ENCODE measurements at places on chromosomes 5 and 9.

- DNase-seq: no peak
These were observed 23.1 kb downstream of the FSTL4 start for GRCh38 chr5:133589286-133589685.

DNA sequence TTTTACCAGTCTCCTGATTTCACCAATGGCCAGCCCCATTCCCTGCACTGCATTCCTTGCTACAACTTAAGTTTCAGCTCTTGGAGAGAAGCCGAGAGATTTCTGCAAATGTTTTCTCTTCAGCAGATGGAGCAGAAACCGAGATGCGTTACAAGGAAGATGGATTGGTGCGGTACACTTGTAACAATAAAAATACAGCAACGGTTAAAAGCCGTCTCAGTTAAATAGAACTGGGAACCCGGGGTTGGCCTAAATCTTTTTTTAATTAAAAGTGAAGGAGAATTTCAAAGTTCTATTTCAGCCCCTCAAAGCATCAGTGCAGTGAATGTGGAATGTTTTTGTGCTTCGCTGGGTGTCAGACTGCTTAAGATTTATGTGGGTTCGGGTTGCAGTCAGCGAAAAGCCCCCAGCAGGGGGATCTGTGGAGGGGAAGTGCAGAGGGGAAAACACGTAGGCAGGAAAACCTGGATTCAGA lies 19.8 kb downstream of the BRINP1 start:
- DNase-seq: no peak

GRCh38 chr5:31153521-31153920 lies 40.0 kb upstream of the CDH6 start:
- DNase-seq: no peak

- no peak for DNase-seq
These were observed 765.1 kb upstream of the CTNND2 start for GRCh38 chr5:12669326-12669725.

GRCh38 chr5:173726846-173727557 lies 110.6 kb upstream of the BOD1 start:
- no peak for DNase-seq

DNA sequence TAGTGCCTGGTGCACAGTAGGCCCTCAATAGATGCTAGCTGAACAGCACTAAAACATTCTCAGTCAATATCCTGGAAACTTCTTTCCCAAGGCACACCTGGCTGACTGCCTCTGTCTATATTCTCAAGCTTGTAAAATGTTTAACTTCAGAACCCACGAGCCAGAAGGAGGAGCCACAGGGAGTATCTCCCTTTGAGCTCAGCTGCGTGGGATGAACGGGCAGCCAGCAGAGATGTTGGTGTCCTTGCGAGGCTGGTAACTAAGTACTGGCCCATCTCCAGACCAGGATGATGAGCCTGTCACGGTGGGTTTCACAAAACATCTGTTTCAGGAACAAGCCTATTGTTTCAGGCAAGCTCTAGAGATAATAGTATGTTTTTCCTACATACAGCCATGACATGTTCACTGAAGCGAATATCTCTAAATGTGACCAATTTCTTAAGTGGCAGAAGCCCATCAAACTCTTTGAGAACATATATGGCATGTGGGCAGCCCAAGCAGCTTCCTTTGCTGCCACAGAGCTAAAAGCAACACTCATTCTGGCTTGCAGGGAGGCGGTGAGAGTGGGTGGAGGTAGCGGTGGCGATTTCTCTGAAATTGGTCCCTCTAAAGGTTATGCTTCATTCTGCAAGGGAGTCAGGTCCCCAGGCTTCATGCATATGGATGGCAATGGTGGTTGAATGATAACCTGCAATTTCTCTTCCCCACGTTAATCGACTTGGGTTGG lies 206.2 kb downstream of the TTLL11 start:
- DNase-seq: no peak

DNA sequence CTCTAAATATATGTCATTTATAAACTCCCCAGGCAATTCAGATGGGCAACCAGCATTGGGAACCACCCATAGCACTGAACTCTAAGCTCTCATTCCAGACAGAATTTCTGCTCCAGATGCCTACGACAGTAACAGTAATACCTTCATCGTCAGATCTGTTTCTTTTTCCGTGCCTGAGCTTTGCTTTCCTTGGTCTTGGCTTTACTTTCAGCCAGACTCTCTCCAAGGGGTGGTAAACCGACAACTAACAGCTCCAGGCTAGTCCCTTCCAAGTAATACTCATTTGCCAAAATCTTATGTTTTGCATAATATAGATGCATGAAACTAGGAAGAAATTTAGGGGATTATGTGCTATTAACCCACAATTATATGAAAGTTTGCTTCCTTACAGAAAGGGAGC lies 102.3 kb downstream of the PJA2 start:
- DNase-seq: no peak

DNA sequence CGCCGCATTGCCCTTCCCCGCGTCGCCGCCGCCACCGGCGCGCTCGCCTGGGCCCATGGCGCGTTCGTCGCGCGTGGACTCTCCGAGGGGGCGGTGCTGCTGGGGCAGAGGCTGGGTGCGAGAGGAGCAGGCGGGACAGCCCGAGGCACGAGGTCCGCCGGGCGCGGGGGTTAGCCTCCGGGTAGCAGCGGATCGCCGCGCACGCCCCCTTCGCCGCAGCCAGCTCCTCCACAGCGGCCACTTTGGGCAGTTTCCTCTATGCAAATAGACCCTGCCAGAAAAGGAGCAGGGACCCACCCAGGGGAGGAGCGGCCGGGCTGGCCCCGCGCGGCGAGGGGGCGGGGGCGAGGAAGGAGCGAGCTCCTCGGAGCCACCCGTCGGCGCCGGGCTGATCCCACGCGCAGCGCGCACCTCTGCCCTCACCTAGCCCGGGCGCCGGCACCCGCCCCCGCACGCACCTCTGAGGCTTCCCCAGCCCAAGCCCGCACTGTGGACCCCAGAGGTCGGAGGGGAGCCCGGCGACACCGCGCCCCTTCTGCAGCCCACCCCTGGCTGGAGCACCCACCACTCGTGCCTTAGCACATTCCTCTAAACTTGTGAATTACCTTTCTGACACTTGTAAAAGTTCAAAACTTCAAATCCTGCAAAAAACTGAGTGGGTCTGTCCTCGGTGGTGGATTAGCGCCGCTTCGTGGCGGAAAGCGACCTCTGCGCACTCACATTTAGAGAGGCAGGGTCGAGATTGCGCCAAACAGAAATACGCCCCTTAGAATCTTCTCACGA lies at the start of gene COL23A1:
Gene COL23A1, minus strand, starts transcription at position 253 of the 783 bp plus-strand sequence.
- peak; percentile 31 for DNase-seq

DNA sequence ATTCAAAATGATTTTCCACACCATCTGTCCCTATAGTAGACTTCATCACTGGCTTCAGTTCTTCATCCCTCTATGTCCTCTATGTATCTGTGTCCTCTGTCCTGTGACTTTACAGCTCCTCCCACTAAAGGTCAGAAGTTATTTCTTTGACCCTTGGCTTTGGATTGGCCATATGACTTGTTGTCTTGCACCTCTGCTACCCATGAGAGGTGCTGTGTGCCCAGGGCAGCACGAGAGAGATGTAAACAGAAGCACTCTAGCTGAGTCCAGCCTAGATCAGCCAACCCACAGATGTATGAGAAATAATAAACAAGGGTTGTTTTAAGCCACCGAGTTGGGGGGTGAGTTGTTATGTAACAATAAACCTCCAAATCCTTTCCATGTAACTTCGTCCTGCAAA lies 63.4 kb upstream of the ENTREP1 start:
- DNase-seq: no peak

DNA sequence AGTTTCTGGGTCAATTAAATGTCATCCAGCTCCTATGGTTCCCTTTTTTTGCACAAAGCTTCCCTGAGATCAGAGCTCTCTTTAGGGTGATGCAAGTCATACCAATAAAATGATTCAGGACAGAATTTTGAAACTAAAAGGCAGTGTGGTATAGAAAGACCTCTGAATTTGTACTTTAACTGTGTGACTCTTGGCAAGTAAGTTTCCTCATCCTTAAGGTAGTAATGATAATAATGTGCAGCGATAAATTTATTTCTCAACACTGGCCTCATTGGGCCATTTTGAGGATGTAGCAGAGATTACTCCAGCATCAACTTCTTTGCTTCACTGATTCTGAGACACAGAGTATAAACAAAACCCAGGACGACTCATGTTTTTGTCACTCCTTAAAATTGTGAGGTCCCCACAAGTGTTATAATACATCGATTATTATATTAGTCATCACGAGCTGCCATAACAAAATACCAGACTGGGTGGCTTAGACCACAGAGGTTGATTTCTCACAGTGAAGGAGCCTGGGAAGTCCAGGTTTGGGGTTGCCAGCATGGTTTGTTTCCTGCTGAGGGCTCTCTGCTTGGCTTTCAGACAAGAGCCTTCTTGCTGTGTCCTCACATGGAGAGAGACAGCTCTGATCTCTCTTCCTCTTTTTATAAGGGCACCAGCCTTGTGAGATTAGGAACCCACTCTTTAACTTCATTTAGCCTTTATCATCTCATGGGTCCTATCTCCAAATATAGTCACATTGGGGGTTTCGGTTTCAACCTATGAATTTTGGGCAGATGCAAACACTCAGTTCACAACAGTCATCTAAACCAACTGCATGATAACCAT lies 293.0 kb downstream of the ZNF608 start:
- no peak for DNase-seq

DNA sequence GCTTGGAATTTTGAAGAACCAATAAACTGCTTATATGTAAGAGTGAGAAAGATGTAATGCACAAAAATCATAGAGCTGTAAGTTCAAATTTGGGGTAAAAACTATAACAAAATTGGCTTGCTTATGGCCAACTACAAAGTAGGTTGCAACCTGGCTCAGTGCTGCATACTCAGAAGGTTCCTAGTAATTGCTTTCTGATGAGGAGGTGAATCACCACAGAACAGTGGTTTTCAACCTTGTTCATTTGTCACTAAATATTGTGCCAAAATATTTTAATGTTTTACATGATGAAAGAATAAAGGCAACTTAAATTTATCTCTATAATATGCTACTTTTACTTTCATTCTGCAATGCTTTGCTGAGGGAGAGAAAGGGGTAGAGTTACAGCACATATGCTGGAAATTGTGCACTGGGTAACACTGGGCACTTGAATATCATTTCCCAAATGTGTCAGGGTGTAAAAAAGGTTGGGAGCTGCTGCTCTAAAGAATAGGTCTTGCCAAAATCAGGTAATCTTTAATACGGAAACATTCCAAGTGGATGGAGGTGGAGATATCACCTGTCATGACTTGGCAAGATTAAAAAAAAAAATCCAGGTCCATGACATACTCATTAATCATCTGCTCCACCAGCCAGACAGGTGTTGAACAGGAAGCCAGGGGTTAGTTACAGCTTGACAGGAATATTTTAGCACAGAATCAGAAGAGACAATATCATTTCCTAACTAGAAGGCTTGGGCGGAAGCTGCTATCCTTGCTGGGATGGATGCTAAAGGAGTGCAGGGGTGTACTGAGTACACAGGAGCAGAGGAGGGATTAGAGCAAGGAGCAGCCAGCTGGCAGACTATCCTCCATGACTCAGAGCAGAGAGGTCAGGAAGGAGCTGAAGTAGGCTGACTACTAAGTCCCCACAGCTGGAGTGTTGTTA lies 34.6 kb upstream of the CCL21 start:
- DNase-seq: no peak

DNA sequence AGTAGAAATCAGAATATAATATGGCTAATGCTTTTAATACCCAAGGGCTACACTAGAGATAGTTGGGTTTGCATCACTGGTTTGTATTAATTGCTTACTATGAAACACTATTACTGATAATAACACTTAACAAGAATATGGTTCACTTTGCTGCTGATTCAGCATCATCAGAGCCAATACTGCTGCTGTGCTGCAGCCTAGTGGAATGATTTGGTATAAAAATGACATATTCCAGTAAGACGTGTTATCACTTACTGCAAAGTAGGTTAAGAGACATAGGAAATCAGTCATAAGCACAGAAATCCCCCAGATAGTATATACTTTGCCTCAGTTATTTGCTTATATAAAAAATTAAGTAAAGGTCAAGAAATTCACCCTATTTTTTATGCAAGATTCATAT lies 2.8 kb downstream of the CDH10 start:
- no peak for DNase-seq

GRCh38 chr5:54670281-54670680 lies 152.7 kb downstream of the SNX18 start:
- DNase-seq: no peak

- no peak for DNase-seq
These were observed 567.9 kb downstream of the CCDC171 start for GRCh38 chr9:16120727-16121126.

DNA sequence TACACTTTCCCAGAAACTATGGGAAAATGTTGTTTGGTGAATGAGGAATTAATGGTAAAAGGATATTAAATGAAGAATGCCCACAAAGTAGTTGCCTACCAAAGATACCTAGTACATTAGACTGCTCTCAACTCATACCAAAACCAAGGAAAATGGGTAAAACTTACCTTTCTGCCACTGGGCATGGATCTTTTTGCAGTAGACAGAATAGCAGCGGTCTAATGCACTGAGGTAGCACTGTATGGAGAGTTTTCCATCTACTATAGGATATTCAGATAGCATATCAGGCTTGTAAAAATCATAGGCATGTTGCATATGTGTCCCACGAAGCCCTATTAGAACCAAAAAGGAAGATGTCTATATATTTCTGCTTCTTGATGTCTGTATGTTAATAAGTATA lies 16.4 kb downstream of the HMGCS1 start:
- DNase-seq: no peak

DNA sequence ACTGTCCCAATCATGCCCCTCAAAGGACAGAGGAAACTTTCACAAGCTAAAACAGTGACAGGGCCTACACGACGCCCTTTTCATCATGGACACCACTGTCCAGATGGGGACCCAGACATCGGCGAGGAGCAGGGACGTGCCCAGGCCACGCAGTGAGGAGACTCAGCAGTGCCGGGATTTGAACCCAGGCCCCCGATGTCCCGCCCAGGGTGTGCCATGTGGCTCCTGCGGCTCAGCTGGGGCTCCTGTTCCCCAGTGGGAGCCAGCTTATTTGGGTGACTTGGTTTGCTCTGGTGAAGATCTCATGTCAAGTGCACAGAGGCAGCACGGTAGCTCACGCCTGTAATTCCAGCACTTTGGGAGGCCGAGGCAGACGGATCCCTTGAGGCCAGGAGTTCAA lies 82.2 kb downstream of the STK10 start:
- DNase-seq: no peak

DNA sequence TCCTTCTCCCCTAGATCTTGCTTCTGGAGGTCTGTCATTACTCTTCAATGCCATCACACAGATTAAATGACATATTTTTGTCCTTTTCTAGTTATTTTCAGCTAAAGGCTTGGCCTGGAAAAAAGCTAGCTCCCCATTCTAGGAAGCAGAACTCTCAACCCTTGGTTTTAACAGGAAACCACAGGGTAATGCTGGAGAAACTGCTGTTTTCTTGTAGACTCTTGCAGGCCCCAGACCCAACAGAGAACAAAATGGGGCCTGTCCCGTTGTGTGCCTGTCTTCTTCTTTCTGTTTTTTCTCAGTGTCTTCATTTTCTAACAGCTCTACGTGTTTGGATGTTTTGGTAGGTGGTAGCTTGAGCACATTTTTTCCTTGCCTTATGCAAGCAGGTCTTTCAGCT lies 21.5 kb downstream of the DCANP1 start:
- no peak for DNase-seq

GRCh38 chr5:177605667-177606066 lies 5.7 kb downstream of the B4GALT7 start:
- DNase-seq: no peak
